ENCODE measurements at places on chromosomes 3 and 15. TPM values are rescaled to one million over a fixed set of nuclear protein-coding genes. Genes with fewer than 3 reads are reported as not detected.

The SERPINI2 gene
- total RNA-seq = not detected

The PPARG gene
- total RNA-seq = 0.62 TPM

The CLSTN2 gene
- 0.15 TPM for total RNA-seq

The PXK gene
- 12.9 TPM for total RNA-seq

The DPPA2 gene
- total RNA-seq = 10.3 TPM

The NPAP1 gene
- not detected for total RNA-seq

The ISG20 gene
- 0.14 TPM for total RNA-seq

The CCDC54 gene
- total RNA-seq = not detected

The RTP3 gene
- 0.07 TPM for total RNA-seq

DNA sequence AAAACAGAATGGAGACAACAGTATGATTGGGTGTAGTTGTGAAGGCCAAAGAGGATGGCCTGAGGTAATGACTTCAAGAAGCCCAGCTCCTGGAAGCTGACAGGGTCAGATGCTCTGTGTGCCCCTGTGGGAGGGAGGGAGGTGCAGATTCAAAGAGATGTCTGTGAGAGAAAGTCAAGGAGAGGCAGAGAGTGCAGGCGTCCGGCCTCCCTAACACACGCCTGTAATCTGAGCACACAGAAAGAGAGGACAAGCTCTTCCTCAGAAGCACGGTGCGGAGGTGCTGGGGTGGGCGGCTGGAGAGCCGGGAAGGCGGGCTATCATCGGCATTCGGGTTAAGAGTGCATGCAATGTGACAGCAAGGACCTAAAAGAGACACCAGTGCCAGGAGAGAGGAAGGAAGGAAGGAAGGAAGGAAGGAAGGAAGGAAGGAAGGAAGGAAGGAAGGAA, 238.2 kb upstream of the HES1 start:
- DNase-seq = no peak

DNA sequence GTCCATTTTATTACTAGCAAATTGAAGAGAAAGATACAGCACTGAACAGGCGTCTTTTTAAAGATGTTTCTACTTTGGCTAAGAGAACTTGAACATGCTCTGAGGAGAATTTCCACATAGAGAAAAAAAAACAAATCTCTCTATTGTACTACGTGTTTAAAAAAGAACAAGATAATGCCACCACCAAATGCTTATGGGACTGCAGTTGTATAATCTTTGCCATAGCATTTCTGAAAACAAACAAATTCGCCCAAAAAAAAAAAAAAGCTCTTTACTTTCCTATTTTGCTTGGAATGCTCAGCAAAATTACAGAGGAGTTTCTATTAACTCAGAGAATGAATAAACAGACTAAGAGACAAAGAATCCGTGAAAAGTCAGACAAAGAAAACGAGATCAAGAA, 114.2 kb downstream of the CNTN3 start:
- DNase-seq = no peak

GRCh38 chr3:194386648-194387047, 12.4 kb downstream of the GP5 start:
- peak; percentile 12 for DNase-seq

DNA sequence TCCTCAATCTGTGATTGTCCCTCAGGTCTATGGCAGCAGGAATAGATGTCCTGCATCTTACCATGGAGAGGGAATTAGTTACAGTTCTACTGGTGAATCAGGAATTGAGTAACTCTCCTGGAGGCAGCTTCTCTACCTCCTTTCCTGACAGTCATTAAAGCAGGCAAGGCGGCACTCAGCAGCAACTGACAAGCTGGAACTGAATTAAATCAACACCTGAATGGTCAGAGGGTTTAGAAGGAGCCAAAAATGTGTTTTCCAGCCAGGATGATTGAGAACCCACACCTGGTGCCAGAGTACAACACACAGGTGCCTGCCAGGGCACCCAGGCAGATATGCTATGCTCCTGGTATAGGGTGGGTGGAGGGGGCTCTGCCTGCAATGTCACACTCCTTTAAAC, 43.1 kb upstream of the TIPARP start:
- DNase-seq = no peak

GRCh38 chr3:130516645-130517512, at the start of gene COL6A6:
Gene COL6A6 (plus strand): TSS chr3:130517177. CDS start chr3:130560365, 43,188 bp downstream.
- peak; percentile 69 for DNase-seq

GRCh38 chr3:194811118-194811517, 125.4 kb downstream of the FAM43A start:
- no peak for DNase-seq

GRCh38 chr3:16838561-16838960, 46.2 kb upstream of the PLCL2 start:
- no peak for DNase-seq

DNA sequence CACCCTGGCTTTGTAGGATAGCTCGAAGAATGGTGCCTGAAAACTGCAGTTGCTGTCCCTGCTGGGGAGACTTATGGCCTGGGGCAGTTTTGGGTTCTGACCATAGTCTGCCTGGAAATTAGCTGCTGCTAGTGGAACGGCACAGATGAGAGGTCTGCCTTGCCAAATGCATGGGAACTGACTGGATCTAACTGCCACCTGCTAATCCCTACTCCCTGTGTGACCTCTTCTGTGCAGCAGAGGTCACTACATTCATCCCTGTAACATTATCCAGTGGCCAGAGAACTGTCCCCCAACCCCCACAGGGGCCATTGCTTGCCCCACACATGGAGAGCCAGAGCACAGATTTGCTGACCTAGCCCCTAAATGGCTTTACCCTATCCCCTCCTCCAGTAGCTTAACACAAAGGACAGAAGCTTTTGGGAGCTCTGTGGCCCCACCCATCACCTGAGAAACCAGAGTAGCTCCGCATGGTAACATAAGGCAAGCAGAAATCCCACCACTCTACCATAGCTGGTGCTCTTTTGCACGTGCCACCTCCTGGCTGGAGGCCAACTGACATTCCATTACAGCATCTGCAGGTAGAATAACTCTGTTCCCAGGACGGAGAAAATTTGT, 840.0 kb downstream of the EPHA3 start:
- DNase-seq = peak; percentile 15

DNA sequence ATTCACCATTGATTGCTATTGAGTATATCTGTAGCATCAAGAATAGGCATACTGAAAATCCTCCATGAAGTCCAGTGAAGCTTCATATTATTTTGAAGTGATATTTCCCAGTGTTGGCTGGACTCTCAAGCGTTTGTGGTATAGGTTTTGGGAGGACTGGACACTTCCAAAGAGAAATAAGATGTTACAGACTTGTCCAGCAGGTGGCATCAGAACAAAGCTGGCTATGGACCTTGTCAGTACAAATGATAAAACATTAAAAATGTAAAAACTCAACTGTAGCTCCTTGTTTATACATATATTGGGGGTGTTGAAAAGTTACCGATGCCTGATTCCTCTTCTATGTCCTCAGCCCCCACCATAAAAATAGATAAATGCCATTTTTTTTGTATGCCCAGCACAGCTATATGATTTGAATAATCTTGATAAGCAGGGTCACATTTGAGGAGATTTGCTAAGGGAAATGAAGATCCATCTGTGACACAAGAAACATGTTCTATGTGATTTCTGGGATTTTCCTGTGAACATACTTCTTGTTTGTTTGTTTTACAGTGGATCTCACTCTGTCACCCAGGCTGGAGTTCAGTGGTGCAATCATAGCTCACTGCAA, 54.5 kb upstream of the GOLGA6B start:
- peak; percentile 37 for DNase-seq

DNA sequence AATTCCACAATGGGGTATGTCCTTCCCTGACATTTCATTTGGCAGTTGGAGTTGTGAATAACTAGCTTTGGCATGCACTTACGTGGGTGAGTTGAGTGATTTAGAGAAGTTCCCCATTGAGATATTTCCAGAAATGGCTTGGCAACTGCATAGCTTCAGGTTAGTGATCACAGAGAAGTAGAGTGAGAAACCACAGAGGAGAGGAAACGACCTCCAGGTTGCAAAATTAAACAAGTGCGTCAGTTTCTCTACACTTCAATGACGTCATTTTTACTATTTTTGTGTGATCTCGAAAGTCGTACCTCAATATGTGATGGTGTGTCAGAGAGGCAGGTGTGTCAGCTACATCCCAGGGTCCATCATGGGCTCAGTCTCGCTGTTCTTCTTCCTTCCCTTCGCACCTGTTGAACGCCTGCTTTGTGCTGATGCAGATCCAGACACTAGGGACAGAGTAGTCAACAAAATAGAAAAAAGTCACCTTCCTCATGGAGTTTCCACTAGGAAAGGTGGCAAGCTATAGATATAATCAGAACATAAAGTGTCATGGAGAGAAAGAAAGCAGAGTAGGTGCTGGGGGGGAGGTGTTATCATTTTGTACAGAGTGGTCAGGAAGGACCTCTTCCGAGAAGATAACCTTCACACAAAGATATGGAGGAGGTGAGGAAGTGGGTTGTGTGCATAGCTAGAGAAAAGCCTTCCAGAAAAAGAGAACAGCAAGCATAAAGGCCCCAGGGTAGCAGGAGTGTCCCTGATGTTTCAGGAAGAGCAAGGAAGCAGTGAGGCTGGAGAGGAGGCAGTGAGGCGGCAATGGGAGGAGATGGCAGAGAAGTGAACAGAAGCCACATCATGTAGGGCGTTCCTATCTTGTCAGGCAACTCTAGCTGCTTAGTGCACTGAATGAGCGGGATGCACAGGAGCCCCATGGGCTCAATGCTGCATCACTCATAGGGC, 75.6 kb downstream of the MCTP2 start:
- no peak for DNase-seq

DNA sequence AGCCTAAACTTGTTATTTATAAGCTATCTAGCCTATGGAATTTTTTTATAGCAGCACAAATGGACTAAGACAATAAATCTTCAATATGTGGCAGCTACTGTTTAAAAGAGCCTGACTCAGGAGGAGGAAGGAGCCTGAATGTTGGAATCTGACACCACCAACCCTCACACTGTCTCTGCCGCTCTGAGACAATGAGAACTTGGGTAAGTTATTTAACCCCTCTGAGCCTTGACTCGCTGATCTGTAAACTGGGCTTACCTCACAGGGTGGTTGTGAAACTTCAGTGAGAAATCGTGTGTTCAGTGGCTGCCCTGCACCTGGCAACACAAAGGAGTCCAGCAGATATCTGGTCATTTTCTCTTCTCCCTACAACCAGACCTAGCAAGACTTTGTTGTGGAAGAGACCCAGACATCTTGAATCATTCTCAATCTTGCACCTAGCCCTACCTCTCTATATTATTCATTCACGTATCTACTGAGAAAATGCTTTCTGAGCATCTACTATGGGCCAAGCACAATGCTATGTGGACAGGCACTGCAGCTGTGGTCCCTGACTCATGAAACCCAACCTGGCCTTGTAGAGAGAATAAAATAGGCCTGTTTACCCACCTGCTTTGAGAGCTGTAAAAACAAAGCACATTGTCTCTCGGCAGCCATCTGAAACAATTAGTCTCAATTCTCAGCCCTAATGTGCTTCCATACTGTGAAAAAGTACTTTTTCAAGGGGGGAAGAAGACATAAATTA, 81.9 kb upstream of the SLC25A36 start:
- no peak for DNase-seq

DNA sequence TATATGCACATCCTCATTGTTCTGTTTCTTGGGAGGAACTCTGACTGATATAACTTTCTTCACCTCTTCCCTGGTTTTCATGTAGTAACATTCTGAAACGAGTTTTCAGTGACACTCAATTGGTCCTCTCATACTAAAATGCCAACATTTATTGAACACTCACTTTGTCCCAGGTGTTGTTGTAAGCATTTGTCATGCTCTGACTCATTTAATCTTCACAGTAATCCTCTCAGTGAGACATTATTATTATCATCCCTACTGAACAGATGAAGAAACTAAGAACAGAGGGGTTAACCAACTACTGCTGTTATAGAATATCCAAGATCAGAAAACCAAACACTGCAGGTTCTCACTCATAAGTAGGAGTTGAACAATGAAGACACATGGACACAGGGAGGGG, 94.1 kb upstream of the MRPL3 start:
- no peak for DNase-seq

GRCh38 chr15:63075984-63076713, 33.6 kb downstream of the TPM1 start:
- no peak for DNase-seq

DNA sequence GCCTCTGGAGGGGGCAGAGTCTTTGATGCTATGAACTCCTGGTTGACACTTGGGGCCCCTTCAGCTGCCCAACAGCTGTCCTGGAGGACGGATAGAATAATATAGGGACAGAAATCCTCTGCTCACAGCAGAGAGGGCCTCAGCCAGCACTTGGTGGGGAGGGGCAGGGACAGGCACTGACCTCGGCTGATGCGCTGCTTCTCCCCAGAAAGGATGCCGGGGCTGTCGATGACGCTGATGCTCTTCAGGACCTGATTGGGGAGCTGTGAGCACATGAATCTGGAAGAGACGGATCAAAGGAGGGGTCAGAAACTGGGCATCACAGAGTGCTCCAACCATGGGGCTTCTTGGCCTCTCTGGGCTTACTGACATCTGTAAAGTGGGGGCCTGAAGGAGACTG, 29.5 kb downstream of the EHD4 start:
- no peak for DNase-seq
